Vagina (tissue), 2 donors: ENCODE measurements at places on chromosomes 1 and 21.

DNA sequence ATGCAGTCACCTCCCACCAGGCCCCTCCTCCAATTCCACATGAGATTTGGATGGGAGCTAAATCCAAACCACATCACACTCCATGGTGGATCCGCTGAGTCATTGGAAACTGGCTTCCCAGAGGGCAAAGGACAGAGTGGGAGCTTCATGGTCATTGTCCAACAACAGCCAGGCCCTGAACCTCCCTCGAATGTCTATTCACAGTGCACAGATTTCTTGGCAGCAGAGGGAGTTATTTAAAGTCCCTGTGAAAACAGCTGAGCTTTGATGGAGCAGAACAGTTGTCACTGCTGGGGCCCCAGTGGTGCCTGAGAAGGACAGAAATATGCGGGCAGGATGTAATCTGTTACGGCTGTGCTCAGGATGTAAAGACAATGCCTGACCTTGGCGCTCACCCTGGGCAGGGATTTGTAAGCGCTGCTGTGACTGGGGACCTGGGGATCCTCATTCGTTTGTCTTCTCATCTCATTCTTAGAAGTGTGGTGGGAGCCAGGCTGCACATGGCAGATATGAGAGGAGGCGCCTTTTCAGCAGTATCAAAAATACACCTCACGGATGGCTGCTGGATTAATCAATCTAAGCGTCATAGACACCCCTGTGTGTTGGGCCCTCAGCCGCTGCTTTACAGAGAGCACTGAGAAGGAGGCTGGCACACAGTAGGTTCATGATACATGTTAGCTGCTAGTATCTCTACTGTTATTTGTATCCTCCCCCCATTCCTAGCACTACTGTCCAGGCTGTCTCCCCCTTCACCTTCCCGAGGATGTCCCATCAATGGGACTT is 439.4 kb downstream of the PTPRU start:
- peak; percentile 34 for DNase-seq

GRCh38 chr1:184010788-184011187 is 26.7 kb downstream of the COLGALT2 start:
- no peak for DNase-seq

DNA sequence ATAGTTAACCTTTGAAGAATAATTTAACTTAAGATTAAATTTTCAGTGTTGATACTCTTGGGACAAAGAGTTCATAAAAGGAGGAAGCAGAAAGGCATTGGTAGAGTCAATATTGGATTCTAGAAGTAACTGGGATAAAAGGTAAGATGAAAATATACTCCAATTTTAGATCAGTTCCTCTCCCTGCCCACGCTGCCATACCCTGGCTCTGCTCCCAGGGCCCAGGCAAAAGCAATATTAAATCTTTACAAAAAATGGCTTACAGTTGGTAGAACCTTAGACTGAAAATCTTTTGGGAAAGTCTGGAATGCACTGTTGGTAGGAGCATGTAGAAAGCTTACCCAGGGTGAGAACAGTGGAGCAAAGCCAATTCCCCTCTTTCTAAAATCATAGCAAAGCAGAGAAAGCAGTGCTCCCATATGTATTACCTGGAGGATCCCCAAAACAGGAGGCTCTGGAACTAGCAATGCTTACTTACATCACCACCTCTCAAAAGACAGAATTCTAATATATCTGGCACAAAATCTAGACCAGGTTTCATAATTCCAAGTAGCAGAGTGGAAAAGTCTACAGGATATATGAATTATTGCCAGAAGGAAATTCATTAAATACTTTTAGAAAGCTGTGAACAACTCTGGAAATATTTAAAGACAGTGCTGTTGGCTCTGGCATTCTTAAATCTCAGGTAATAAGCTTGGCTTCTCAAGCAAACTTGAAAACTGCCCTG is 24.5 kb downstream of the KIAA0319L start:
- no peak for DNase-seq

DNA sequence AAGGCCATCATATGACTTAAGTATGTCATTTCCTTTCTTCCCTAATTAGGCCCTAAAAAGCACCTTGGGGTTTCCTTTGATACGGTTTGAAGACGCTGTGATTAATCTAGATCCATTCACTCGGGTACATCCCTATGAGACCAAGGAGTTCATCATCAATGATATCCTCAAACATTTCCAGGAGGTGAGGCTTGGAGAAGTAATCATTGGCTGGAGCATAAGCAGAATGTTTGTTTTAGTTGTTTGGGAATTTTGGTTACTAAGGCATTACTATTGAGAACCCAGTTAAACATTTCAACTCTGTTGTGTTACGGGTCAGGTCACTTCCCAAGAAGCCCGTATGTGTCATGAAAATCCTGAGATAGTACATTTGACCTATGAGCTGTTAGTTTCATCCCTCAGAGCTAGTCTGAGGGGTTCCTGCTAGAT is 185.2 kb downstream of the VPS13D start:
- no peak for DNase-seq

- no peak for DNase-seq
These were observed 1.9 kb downstream of the ADARB1 start for GRCh38 chr21:45076245-45076711.

DNA sequence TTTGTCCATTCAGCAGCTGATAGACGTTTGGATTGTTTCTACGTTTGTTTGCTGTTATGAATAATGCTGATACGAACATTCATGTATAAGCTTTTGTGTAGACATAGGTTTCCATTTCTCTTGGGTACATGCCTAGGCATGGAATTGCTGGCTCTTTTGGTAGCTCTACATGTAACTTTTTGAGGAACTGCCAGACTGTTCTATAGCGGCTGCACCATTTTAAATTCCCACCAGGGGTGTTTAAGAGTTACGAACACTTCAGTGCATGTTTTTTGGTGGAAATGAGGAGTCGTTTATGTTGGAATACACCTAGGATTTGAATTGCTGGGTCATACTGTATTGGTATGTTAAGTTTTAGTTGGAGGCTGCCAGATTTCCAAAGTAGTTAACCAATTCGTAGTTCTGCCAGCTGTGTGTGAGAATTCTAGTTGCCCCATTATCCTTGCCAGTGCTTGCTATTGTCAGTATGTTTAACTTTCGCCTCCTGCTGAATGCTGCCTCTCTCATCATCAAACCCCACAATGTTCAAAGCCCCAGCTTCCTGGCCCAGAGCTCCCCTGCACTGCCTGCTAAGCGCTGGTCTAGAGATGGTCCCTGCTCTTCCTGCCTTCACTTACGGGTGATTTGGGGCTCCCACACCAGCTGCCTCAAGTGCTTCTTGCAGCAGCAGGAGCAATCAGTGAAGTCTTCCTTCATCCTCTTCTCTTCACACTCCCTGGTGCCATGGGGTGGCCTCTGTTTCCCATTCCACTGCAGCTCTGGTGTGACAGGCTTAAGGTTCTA is 81.0 kb downstream of the MAN1C1 start:
- DNase-seq = no peak

GRCh38 chr21:18142655-18143054 is 102.0 kb upstream of the CHODL start:
- no peak for DNase-seq
